ENCODE measurements at places on chromosomes 1 and 21. TPM values are rescaled to one million over a fixed set of nuclear protein-coding genes. Genes with fewer than 3 reads are reported as not detected.

Gene ZNF683
- total RNA-seq, result not detected

Gene ZSCAN20
- 6.2 TPM for total RNA-seq

Gene TEDDM1
- total RNA-seq, result not detected

Gene OLFM3
- total RNA-seq, result not detected

DNA sequence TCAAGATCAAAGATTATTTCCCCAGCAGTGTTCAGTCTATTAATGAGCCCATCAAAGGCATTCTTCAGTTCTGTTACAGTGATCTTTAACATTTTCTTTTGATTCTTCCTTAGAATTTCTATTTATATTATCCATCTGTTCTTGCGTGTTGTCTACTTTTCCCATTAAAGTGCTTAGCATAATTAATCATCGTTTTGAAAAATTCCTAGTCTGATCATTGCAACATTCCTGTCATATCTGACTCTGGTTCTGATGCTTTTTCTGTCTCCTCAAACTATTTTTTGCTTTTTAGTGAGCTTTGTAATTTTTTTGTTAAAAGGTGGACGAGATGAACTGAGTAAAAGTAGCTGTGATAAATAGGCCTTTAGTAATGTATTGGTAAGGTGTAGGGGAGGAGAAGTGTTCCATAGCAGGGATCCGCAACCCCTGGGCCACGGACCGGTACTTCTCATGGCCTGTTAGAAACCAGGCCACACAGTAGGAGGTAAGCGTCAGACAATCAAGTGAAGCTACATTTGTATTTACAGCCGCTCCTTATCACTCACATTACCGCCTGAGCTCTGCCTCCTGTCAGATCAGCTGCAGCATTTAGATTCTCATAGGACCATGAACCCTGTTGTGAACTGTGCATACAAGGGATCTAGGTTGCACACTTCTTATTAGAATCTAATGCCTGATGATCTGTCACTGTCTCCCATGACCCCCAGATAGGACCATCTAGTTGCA lies 163.3 kb downstream of the PIK3R3 start:
- DNase-seq, result no peak

DNA sequence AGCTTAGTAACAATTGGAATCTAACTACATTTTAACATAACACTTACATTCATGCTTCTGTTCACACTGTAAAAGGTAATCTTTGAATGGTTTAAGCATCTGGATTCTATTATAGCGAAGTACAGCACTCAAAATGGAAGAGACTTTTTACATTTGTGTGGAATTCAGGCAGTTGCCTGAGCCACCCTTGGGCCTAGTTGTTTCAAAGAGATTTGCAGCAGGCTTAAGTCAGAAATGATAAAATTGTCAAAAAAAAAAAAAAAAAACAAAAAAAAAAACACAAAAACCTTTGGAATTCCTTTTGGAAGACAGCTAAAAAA lies 199.9 kb downstream of the LYPLAL1 start:
- DNase-seq, result peak; percentile 32

- DNase-seq, result no peak
Observed at GRCh38 chr1:98373056-98373455, 288.5 kb upstream of the SNX7 start.

GRCh38 chr1:5994713-5995621 lies 2.7 kb upstream of the NPHP4 start:
- DNase-seq, result no peak

GRCh38 chr1:187053876-187054275 lies 225.1 kb downstream of the PLA2G4A start:
- no peak for DNase-seq

GRCh38 chr1:4803335-4803734 lies 148.9 kb downstream of the AJAP1 start:
- no peak for DNase-seq
